T-helper 1 cell (primary cell): ENCODE measurements at places on chromosomes 1 and 21.

DNA sequence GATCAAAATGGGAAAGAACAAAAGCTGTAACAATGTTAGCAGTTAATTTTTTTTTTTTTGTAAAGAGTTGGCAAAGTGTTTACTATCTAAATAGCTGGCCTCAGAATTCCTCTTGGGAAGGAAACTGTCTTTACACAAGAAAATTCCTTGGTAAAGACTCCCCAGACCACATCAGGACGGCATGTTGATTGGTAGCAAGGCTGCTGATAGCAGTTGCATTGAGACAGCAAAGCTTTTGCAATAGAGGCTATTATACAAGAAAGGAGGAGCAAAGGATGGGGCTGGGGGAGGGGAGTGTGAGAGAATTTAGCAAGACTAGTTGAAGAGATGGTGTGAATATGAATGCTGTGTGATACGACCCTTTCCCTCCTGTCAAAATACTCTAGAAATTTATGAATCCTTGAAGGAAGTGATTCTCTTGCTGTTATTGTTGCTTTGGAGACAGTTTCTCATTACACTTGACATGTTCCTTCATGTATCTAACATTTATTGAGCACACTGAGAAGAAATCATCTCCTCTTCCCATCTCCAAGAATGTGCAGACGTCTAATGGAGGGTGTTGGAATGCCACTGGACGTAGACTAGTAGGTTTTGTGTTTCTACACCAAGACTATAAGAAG lies 355.6 kb downstream of the SIPA1L2 start:
- DNase-seq, result no peak

DNA sequence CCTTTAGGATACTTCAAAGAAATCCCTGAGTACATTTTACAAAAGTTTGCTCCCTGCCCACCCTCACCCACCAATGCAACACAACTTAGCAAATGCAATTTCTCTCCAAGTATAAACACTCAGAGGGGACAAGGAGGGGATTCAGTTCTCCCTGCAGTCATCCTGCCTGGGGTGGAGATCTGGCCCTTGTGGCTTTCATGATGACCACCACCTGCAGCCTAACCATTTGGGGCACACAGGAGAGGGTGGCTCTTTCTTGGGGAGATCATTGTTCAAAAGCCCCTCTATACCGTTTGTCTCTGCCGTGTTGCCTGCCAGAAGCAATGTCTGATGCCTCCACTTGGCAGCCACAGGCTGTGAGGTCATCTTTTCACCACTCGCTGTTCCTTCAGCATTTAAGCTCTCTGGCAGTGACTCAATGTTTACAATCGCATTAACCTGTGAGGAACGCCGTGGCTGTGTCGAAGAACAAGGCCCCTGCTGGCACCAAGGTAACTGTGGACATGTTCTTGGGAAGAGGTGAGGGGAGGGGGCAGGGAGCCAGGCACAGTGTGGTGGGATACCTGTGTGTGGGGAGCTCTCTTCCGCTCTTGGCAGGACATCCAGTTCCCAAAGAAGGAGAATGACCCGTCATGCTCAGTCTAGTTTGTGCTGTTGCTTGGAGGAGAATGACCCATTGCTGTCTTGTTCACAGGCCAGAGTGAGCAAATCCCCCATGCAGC lies 103.9 kb upstream of the DUSP10 start:
- DNase-seq, result no peak

- DNase-seq, result no peak
Observed at GRCh38 chr21:36545776-36546511, 66.0 kb upstream of the CLDN14 start.

DNA sequence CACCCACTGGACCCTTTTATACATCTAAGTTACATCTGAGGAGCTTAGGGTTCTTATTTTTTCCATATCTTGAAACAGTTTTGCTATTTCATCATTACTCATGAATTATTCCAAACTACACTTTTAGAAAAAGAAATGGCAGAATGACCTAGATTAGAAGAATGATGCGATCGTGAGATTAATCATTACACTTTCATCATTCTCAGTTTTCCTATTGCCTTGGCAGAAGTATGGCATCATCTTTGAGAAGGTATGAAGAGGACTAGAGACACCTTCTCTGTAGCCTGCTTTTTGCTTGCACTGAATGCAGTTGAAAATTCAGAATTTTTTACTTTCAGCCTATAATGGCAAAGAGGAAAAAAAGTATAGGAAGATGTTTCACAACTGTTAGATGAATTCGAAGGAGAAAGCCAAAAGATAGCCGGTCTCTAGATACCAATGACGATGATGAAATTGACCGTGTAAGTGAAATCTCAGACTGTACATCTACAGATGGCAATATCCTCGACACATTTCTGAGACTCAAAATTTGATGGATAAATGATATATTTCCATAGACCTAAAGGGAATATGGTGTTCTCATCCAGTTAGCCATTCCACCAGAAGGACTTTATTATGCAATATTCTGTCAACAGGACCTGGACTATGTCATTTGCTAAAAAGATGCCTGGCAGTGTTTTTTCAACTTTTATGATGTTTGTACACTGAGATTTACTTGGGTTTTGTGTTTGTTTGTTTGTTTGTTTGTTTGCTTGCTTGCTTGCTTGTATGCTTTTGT lies 191.8 kb downstream of the TOMM20 start:
- no peak for DNase-seq

DNA sequence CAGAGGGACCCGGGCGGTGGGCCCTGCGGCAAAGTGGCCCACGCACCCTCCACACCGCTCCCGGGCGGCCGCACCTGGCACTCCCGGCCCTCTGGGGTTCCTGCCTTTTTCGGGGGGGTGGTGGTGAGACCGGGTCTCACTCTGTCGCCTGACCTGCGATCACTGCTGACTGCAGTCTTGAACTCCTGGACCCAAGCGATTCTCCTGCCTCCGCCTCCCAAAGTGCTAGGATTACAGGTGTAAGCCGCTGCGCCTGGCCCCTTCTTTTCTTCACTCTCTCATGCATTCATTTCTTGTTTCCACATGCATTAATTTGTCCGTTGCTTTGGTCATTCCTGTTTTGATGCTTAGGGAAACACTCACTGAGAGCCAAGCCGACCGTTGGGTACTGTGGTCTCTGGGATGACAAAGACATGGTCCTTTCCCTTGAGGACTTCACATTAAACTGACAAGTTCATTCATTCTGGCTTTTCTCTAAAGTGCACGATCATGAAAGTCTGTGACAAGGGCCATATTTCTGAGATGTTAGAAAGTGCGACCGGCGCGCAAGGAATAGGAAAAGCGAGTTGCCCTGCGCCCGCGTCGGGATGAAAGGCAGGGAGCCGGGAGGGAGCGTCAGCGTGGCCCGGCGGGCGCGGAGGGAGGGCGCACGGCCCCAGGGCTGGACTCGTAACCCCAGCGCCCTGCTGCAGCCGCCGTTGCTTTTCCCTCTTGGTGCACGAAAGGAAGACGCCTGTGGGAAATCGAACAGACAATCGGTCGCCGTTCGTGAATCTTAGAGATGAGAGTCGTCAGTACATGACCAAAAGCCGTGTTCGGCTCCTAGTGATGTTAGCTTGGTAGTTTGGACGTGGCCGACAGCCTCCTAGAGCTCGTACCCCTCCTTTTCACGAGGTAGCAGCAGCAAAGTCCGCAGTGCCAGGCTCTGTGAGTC lies 1.0 kb upstream of the MCOLN2 start:
- DNase-seq, result no peak

DNA sequence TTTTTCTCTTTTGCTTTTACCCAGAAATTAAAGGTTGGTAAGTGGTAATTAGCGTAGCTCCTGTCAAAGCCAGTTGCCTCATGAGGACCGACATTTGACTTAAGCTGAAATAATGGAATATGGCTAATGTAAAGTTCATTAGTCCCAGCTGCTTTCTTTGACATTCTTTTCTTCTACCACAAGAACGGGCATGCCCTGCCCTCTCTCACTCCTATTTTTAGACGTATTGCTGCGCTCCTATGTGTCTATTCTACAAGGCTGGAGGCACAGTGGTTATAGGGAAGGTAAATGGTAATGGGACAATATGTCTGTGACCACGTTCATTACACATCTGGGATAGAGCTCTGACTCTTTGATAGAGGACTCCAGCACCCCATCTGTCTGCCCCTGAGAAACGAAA lies 6.8 kb downstream of the CORT start:
- no peak for DNase-seq

GRCh38 chr1:48448932-48449331 lies 23.1 kb downstream of the SPATA6 start:
- no peak for DNase-seq

- no peak for DNase-seq
Observed at GRCh38 chr1:220484135-220484534, 43.8 kb upstream of the MARK1 start.

- no peak for DNase-seq
Observed at GRCh38 chr21:36773117-36773516, 74.2 kb downstream of the SIM2 start.

DNA sequence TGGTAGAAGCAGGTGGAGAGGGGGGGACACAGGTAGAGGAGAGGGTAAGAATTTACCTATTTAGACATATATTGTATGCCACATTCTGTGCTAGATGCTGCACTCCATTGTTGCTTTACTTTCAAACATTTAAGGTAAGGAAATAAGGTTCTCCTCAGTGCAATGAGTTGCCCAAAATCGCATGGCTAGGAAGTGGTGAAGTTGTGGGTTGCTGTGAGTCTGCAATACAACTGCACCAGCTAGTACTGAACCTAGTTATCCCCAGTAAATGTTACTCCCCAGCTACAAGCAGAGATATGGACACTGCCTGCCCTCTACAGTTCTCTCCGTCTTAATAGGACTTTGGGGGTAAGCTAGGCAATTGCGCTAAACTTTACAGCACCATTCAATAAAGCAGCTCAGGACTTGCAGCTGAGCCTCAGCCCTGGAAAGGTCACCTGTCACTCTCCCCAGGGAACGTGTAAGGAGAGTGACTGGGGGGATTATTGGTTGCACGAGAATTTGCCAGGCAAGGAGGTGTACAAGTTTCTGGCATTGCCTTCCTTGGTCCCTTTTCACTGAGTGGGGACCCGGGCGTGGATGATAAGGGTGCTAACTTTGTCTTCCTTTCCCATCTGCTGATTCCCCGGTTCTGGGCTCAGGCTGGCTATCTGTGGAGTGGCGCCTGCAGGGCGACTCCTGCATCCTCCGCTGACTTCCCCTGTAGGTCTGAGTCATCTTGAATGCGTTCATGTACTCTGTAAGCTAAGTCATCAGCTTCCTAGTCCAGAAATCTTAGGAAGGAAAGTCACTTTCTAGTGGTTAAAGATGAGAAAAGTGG lies 71.3 kb upstream of the CNTN2 start:
- no peak for DNase-seq

GRCh38 chr1:19088717-19089442 lies 121.2 kb downstream of the UBR4 start:
- no peak for DNase-seq

DNA sequence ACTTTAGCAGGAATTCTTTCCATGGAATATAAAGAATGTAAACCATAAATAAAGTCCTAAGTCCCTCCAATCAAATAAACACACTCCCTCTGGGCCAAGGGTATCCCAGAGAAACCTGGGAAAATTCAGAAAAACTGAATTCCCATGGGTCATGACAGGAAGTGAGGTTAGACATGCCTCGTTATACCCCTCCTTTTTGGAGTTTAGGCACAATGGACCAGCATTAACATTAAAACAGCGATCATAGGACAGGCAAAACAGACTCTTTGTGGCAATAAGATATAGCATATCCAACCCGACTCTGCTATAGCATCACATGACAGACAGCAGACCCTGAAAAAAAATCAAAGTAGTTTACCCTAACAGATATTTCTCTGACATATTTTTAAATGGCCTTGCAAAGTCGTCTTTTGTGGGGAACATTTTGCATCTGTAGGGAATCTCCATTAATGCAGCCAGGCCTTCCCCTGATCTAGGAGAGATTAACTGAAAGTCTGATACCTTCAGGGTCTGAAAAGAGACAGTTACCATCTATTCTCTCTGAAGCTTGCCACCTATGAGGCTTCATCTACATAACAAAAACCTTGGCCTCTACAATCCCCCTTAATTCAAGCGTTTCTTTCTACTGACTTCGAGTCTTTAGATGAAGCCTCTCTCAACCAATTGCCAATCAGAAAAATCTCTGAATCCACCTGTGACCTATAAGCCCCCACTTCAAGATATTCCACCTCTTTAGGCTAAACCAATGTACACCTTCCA lies 143.0 kb upstream of the KCNK1 start:
- no peak for DNase-seq
